ENCODE measurements at places on chromosomes 4 and X.

DNA sequence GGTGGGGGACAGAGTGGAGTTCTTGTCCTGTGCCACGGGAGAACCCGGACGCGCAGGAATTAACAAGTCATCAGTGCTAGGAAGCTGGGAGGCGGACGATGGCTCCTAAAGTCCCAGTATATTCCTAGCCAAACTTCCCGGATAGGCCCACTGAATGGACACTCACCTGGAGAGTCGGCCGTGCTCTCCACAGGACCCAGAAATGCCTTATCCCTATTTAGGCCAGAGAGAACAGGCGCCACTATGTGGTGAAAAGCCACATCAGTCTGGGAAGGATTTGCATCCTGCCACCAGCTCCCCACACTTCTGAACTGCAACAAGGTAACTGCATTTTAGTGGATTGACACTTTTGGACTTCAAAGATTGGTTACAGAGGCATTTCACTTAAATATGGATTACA, 1.1 kb downstream of the CFAP299 start:
- DNase-seq = no peak

- no peak for DNase-seq
Measured at GRCh38 chr4:82373486-82373815, 340 bp downstream of the HNRNPD start.

GRCh38 chr4:74431113-74431826, 13.7 kb upstream of the AREG start:
- DNase-seq = no peak

GRCh38 chr4:3715061-3715854, 50.9 kb upstream of the ADRA2C start:
- no peak for DNase-seq

DNA sequence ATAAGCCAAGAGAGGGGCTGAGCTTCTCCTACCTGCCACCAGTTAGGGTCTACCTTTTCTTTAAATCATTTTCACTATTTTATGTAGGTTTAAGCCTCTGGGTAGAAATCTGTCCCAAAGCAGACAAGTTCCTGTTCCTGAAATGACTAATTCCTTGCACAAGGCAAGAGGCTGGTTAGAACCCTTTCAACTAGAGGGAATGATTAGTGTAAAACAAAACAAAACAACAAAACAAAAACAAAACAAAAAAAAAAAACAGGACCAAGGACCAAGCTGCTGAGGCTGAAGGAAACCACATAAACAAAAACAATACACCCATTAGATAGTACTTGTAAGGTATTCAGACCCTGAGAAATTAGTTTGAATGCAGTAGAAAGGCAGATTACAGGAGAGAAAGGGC, 62.7 kb downstream of the MAML3 start:
- DNase-seq = no peak

GRCh38 chrX:137195991-137196390, 162.2 kb upstream of the GPR101 start:
- no peak for DNase-seq

GRCh38 chr4:145840801-145841200, 97.8 kb downstream of the ZNF827 start:
- DNase-seq = no peak

- DNase-seq = no peak
Measured at GRCh38 chr4:11497972-11498371, 69.3 kb upstream of the HS3ST1 start.

- no peak for DNase-seq
Measured at GRCh38 chr4:167492007-167492406, 257.7 kb upstream of the SPOCK3 start.

GRCh38 chr4:173424899-173425805, 26.2 kb upstream of the SCRG1 start:
- no peak for DNase-seq

DNA sequence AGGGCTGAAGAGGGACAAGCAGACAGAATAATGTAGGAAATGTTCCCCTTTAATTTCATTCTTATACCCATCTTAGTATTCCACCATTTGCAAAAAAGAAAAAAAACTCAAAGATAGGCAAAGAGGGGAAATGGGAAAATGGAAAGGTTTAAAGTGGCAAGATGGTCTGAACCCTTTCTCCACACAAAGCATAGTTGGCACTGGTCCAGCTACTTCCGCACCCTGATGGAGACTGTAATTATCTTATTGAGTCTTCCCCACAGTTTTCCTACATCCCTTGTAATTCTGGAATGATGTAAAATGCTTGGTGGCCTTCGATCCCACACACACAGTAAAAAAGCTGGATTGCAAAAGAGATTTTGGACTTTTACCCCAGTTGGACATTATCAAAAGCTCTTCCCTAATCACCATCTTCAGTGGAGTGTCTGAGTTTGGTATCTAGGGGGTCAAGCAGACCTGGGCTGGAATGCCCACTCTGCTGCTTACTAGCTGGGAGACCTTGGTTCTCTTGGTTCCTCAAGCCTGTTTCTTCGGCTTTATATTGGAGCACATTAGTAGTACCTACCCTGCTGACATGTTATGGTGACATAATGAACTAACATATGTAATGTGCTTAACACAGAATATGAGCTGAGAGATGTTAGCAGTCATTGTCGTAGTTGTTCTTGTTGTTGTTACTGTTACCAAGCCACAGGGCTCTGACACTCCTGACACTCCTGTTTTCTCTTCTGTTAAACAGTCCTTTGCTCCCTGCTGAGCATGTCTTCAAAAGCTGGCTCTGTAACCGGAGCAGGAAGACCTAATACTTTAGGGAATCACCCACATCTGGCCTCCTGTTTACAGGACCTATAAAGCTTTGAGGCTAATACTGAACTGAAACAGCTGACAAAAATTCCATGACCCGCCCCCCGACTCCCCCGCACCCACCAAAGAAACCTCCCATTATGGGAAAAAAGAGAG, 4.7 kb downstream of the SRPX2 start:
- no peak for DNase-seq

GRCh38 chrX:43679778-43680177, 23.7 kb downstream of the MAOA start:
- no peak for DNase-seq

- DNase-seq = no peak
Measured at GRCh38 chr4:80188801-80189458, 8.4 kb upstream of the PRDM8 start.

DNA sequence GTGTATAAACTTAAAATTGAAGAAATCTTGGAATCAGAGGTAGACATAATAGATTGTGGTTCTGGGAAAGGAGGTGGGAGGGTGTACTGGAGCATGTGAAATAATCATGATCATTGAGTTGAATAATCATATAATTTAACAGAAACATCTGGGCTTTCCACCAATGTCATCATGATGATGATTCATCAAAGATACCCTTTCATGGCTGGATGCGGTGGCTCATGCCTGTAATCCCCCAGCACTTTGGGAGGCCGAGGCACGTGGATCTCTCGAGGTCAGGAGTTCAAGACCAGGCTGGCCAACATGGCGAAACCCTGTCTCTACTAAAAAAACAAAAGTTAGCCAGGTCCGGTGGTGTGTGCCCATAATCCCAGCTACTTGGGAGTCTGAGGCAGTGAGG, 6.7 kb upstream of the RUFY3 start:
- DNase-seq = no peak

DNA sequence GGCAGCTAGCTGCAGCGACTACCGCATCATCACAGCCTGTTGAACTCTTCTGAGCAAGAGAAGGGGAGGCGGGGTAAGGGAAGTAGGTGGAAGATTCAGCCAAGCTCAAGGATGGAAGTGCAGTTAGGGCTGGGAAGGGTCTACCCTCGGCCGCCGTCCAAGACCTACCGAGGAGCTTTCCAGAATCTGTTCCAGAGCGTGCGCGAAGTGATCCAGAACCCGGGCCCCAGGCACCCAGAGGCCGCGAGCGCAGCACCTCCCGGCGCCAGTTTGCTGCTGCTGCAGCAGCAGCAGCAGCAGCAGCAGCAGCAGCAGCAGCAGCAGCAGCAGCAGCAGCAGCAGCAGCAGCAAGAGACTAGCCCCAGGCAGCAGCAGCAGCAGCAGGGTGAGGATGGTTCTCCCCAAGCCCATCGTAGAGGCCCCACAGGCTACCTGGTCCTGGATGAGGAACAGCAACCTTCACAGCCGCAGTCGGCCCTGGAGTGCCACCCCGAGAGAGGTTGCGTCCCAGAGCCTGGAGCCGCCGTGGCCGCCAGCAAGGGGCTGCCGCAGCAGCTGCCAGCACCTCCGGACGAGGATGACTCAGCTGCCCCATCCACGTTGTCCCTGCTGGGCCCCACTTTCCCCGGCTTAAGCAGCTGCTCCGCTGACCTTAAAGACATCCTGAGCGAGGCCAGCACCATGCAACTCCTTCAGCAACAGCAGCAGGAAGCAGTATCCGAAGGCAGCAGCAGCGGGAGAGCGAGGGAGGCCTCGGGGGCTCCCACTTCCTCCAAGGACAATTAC, 1.4 kb downstream of the AR start:
- DNase-seq = no peak

GRCh38 chr4:42673082-42673425, 16.1 kb upstream of the ATP8A1 start:
- no peak for DNase-seq

DNA sequence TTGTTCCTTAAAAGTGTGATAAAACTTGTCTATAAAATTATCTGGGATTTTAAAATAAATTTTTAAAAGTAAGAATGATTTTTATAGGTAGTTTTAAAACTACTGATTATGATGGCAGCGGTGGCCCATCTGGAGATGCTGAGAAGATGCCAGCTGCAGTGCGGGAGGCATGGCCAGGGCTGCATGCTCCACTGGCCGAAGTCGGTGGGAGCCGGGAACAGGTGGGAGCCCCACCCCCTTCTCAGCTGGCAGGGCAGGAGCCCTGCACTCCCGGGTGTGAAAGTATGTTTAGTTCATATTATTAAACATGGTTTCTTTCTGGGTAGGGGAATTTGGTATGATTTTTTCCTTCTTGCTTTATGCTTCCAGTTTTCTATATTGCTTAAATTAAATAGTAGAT, 63.8 kb downstream of the CORIN start:
- no peak for DNase-seq

DNA sequence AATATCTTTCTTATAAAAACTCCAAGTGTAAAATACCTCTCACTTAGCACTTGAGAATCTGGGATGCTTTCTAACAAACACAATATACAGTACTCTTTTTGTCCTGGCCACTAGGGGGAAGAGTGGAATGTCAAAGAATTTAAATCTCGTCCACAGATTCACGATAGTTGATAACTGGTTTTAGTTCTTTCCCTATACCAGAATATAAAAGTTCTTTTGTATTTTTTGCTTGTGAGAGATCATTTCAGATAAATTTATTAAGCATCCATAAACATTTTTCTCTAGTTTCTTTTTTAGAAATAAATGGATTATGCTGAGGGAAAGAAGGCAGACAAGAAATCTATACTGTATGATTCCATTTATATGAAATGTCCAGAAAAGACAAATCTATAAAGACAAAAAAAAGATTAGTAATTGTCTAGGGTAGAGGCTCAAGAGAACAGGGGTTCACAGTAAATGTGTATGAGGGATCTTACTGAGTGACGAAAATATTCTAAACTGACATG, 50.4 kb downstream of the MGARP start:
- no peak for DNase-seq

- DNase-seq = peak; percentile 44
Measured at GRCh38 chr4:26873391-26874026, 12.9 kb downstream of the STIM2 start.

DNA sequence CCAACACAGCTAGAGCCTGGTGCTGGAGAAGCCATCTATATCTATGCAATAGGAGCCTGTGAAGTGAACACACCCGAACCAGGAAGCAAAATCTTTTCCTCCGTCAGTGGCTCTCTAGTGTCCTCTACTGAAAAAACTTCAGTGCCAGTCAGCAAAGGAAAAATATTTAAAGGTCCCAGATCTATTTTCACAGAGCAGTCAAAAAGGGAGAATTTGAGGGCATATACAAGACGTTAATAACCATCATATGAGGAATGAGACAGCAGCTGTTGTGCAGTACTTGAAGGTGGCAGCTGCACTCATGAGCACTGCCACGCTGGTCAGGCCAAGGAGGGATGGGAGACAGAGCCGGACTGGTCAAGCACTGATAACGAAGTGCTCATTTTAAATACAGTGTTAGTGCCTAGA, 14.4 kb downstream of the MCUB start:
- DNase-seq = no peak

- no peak for DNase-seq
Measured at GRCh38 chr4:106238820-106239420, 77.1 kb downstream of the TBCK start.

- DNase-seq = no peak
Measured at GRCh38 chrX:37786624-37787422, 7.0 kb downstream of the CYBB start.

DNA sequence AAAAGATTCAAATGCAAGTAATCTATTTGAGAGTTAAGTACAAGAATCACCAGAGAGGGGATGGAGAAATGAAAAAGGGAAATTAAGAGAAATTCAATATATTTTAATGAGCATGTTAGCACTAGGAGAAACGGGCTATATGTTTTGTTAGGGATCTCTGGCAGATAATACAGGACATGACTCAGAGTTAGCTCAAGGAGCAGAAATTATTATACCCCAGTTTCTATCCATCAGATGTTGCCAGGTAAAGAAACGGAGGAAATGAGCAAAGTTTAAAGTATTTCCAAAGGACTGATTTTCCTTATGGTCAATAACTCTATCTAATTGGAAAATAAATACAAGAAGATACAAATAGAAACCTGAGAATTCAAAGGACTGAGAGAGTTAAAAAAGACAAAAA, 867.6 kb downstream of the TRAM1L1 start:
- DNase-seq = no peak

GRCh38 chr4:26132858-26133257, 188.0 kb upstream of the RBPJ start:
- no peak for DNase-seq

DNA sequence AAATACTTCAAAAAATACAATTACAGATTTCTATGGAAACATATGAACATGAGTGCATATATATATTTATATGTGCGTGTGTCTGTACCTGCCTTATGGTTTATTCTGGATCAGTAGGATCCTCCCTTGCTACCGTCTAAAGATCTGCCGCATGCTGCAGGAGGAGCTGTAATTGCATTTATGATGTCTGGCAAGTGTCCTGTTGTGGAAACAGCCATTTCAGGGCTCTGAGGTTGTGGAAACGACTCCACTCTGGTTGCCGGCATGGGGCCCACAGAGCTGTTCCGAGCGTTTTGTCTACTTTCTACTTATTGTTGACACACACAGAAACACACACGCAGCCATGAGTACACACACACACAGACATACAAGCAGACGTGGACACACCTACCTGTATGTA, 21.3 kb downstream of the CD99 start:
- DNase-seq = no peak

- DNase-seq = no peak
Measured at GRCh38 chr4:117637347-117637746, 396.9 kb upstream of the NDST3 start.

GRCh38 chrX:140425712-140426395, 79.0 kb downstream of the SOX3 start:
- no peak for DNase-seq

DNA sequence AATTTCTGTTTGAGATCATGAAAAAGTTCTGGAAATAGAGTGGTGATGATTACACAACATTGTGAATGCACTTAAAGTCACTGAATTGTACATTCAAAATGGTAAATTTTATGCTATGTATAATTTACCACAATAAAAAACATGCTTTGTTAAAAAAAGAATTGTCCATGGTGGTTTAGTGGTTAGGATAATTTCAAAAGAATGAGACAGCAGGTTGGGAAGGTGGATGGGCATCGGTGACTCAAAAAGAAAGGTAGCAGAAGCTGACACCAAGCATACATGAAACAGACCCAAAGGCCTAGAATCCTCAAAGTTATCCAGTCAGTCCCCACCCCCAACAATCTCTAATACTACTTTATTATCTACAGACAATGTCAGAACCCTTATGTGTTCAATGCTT, 91.1 kb downstream of the MSN start:
- DNase-seq = no peak

GRCh38 chrX:3177851-3178250, 136.6 kb downstream of the ARSF start:
- DNase-seq = no peak

GRCh38 chrX:146854281-146854680, 39.7 kb upstream of the CXorf51A start:
- DNase-seq = no peak
